Cerebellar cortex (tissue), 1 donor: ENCODE measurements at places on chromosomes 7 and 10.

GRCh38 chr10:132158122-132158741, 28.5 kb upstream of the DPYSL4 start:
- DNase-seq = no peak

GRCh38 chr7:137667633-137668387, 179.0 kb downstream of the DGKI start:
- no peak for DNase-seq

- no peak for DNase-seq
These were observed 239.6 kb upstream of the SLC26A5 start for GRCh38 chr7:103685646-103686045.

DNA sequence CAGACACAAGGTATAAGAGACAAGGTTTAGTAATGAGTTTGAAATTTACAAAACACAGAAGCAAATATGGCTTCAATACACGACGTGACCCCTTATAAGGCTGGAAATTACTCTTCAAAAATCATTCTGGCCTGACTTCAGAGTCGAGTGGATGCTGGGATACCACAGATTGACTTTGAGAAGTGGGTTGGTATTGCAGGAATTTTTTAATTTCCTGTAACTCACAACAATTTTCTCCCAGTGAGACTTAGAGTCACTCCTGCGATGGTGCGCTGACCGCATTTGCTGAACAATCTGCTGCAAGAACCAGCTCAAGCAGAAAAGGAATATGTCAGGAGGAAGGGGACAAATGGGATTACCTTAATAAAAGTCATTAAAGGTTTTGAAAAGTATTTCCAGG, 132.1 kb downstream of the EMX2 start:
- no peak for DNase-seq

- DNase-seq = peak; percentile 44
These were observed 145.5 kb downstream of the TRIL start for GRCh38 chr7:28812616-28813015.

DNA sequence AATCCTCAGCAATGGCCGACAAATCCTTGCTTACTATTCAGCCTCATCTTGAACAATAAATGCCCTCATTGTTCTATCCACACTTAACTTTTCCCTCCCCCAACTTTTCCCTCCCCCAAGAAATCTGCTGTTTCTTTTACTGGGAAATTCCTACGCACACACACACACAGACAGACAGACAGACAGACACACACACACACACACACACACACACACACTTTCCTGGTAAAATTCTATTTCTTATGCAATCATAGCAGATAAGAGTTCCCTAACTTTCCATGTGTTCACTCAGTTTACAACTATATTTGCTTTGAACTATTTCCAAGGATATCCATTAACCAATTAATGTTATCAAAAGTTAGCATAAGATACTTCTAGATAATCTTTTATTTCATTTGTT, 52.9 kb downstream of the RELN start:
- DNase-seq = no peak

GRCh38 chr10:99938563-99938962, 71.2 kb downstream of the DNMBP start:
- DNase-seq = no peak
